Fibroblast of skin of right quadriceps (primary cell): ENCODE measurements at places on chromosomes 7 and 10.

DNA sequence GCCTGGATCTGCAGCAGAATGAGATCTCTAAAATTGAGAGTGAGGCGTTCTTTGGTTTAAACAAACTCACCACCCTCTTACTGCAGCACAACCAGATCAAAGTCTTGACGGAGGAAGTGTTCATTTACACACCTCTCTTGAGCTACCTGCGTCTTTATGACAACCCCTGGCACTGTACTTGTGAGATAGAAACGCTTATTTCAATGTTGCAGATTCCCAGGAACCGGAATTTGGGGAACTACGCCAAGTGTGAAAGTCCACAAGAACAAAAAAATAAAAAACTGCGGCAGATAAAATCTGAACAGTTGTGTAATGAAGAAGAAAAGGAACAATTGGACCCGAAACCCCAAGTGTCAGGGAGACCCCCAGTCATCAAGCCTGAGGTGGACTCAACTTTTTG is 21.4 kb downstream of the LRRC17 start:
- DNase-seq: no peak

GRCh38 chr7:114988755-114989375 is 67.0 kb downstream of the MDFIC start:
- DNase-seq: peak; percentile 78

GRCh38 chr7:24595671-24596418 is 22.6 kb downstream of the PALS2 start:
- no peak for DNase-seq

- peak; percentile 84 for DNase-seq
Observed at GRCh38 chr7:12686234-12686890, 1.1 kb upstream of the ARL4A start.

DNA sequence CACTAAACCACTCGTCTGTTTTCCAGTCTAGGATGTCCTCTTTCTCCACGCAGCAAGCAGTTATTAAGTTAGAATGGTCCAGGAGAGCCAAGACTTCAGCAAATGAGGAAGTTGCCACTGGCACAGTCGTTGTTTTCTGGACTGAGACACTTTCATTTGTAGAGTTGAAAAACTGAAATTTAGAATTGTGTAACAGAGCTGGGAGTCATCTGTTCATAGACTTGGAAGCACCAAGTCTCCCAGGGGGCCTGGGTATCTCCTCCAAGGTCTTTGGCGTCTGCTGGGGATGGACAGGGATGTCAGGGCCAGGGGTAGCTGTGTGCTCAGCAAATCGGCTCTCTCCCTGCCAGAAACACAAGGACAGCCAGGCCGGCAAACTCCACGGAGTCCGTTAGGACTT is 208.4 kb downstream of the FANK1 start:
- DNase-seq: no peak

- no peak for DNase-seq
Observed at GRCh38 chr10:4217653-4218052, 432.6 kb upstream of the KLF6 start.

GRCh38 chr7:73827567-73828106 is 3.2 kb upstream of the CLDN4 start:
- DNase-seq: no peak

DNA sequence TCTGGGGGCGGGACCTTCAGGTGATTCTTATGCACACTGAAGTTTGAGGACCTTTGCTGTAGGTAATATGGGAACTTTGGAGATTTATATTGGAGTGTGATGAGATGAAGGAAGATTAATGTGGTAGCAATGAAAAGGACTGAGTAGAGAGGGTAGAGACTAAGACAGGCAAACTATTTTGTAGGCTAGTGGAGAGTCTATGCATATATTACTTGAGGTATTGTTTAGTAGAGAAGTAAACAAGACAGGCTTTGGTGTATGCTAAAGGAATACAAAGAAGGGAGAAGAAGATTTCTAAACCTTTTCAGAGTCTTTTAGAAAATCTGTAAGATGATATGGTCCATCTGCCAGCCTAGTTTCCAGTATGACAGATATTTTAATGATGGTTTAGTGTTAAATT is 129.1 kb downstream of the EXOC4 start:
- no peak for DNase-seq

GRCh38 chr7:85074-85882 is 107.1 kb upstream of the FAM20C start:
- DNase-seq: peak; percentile 30

DNA sequence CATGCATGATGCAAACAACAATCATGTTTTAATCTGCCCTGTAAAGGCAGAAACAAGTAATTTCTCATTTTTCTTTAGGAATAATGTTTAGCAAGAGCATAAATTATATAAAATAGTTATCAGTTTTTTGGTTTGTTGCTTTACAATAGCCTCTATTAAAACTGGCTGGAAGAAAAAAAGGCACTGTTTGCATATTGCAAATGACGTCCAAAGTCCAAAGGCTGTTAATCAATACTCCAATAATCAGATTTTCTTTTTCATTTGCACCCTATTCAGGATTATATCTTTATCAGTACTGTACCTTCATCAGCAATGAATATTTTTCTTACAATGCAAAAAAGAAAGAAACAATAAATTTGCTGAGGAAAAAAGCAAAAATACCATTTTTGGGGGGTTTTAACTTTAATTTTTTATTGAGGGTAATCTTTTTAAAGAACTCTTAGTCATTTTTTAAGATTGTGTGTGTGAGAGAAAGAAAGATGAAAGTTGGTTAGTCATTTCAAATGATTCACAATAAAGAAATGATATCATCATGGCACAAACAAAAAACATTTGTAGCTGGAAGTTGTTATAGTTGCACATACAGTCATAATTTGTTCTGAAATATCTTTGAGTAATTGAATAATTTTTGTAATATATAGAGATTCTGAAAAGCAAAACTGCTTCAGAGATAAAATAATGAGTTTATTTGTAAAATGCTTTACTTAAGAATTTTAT is 44.4 kb upstream of the AKR1C2 start:
- no peak for DNase-seq

- no peak for DNase-seq
Observed at GRCh38 chr7:45652630-45653029, 78.5 kb downstream of the ADCY1 start.

DNA sequence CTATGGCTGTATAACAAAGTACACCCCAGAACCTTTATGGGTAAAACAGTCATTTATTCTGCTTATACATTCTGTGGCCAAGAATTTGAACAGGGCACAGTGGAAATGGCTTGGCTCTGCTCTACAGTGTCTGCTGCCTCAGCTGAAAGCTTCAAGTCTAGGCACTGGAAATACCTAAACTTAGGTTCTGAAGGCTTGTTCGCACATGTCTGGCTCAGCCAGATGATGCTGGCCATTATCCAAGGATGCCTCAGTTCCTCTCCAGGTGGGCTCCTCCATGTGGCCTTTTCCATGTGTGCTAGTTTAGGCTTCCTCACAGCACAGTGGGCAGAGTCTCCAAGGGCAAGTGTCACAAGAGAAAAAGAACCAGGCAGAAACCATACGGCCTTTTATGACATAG is 76.8 kb downstream of the RALA start:
- no peak for DNase-seq

DNA sequence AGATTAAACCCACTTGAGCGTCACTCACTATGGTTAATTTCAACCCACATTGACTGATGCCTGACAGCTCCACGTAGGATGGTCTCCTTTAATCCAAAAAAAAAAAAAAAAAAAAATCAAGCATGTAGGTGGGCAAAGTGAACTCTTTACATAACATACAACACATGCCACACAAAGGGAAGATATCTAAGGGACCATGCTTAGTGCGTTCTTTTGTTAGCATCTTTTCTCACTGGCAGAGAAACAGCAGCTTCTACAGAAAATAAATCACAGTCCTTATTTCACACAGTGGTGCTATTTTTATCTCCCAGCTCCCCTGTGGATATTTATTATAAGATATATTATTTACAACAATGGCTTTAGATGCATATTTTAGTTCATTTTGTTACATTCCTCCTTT is 652.0 kb upstream of the CELF2 start:
- DNase-seq: no peak

DNA sequence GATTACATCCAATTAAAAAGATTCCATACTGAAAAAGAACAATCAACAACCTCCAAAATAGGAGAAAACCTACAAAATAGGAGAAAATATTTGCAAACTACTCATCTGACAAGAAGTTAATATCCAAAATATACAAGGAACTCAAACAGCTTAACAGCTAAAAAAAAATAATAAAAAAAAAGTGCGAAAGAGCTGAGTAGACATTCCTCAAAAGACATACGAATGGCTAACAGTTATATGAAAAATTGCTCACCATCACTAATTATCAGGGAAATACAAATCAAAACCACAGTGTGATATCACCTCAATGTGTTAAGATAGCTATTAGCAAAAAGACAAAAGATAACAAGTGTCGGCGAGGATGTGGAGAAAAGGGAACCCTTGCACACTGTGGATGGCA is 450.3 kb downstream of the PHTF2 start:
- no peak for DNase-seq

DNA sequence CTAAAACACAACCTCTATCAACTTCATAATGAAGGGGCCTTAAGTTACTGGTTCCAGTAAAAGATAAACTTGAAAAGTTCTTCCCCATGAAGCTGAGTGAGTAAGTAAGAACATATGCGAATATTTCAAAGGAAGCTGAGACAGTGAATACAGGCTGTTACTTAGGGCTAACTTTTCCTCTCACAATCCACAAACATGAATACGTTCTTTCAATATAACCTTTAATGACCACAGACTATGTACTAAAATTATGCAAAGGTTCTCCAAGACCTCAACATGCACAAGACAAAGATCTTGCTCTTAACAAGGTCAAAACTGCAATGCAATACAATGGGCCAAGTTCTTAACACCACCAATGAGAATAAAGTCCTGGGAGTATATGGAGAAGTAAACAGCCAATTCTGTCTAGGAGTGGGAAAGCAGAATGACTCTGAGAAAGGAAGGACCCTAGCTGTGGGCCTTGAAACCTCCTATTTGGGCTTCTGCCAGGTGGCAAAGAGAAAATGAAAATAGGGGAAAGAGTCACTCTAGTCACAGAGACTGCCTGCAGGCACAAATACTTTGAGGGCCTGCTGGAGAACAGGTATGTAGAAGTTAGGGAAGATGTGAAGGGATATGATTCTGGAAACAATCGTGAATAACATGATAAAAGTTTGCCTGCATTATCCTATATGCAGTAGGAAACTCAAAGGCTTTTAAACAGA is 43.7 kb downstream of the OSBPL3 start:
- peak; percentile 18 for DNase-seq

- no peak for DNase-seq
Observed at GRCh38 chr10:71344993-71345480, 26.0 kb downstream of the SLC29A3 start.

GRCh38 chr10:129545261-129545660 is 78.2 kb downstream of the MGMT start:
- peak; percentile 13 for DNase-seq

GRCh38 chr10:119412244-119413092 is 130.1 kb downstream of the RGS10 start:
- peak; percentile 61 for DNase-seq

- DNase-seq: peak; percentile 92
Observed at GRCh38 chr10:71266147-71266917, 52.7 kb upstream of the SLC29A3 start.

DNA sequence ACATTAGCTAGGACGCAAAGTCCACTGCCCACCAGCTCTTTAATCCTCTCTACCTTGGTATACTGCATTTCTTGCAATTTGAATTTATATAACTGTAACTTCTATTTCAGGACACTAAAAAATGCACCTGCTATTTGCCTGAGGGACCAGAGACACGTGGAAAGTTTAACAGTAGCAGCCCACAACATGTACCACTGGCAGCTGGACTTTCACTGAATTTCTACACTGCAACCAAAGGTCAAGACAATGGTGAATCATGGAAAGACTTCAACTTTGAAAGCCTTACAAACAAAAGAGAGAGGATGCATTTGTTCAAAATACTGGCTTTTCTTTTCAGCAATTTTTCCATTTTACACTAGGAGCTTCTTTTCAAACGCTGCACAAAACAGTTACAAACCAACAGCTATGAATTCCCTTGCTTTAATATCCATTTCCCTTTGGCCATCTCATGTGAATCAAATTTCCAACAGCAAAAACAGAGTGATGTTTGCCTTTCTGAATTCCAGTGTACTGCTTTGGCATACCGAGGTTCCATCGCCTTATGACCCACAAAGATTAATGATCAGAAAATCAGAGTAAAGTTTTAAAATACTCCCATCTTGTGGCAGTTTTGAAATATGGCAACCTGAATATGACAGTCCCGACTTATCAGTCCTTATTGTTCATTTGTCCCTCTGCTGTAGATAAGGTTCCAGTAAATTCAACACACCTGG is 29.9 kb upstream of the HNRNPH3 start:
- DNase-seq: peak; percentile 61

GRCh38 chr7:118300177-118300576 is 75.7 kb downstream of the ANKRD7 start:
- no peak for DNase-seq

DNA sequence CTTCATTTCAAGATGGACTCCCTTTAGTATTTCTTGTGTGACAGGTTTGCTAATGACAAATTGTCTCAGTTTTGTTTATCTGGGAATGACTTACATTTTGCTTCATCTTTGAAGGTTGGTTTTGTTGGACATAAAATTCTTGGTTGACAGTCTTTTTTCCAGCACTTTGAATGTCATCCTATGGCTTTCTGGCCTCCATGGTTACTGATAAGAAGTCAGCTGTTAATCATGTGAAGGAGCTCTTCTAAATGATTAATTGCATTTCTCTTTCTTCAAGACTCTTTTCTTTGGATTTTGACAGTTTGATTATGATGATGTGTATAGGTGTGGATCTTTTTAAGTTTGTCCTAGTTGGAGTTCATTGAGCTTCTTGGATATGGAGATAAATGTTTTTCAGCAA is 26.9 kb upstream of the HHEX start:
- no peak for DNase-seq

DNA sequence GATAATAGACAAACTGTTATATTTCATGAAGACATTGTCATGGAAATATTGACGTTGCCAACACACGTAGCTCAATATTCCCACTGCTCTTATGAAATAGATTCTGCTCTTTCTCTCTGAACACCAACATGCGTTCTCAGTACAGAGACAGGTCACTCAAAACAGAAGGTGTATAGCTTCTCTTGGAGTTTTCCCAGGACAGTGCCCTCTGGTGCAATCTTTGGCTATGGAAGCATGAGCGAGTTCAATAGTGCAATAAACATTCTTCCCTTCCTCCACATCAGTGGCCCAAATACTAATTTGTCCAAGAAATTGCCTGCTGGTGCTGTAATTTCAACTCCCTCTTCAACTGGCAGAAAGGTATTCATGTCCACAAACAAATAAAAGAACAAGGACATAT is 145.3 kb downstream of the MAGI2 start:
- DNase-seq: no peak

GRCh38 chr10:43322331-43322730 is 49.1 kb upstream of the FXYD4 start:
- no peak for DNase-seq

DNA sequence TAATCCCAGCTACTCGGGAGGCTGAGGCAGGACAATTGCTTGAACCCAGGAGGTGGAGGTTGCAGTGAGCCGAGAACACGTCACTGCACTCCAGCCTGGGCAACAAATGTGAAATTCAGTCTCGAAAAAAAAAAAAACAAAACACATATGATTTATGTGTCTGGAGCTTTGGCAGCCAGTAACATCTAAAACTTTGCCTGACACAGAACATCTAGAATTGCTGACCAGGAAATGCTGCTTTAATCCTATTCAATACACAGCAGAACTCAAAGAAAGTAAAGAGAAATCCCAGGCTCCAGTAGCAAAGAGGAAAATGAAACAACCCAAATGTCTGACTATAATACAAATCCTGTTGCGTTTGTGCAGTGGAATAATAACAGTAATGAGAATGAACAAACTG is 4.5 kb upstream of the CCDC6 start:
- DNase-seq: no peak

- DNase-seq: peak; percentile 48
Observed at GRCh38 chr7:142811154-142811737, 40.5 kb downstream of the PRSS2 start.
